ENCODE measurements at places on chromosomes 12 and 14. TPM values are rescaled to one million over a fixed set of nuclear protein-coding genes. Genes with fewer than 3 reads are reported as not detected.

The TEX52 gene
- total RNA-seq, result not detected

The RNF34 gene
- 39.9 TPM for total RNA-seq

The NGB gene
- total RNA-seq, result not detected

The GALNT16 gene
- total RNA-seq, result 9.6 TPM

The DDN gene
- 0.65 TPM for total RNA-seq

The TAS2R7 gene
- not detected for total RNA-seq

DNA sequence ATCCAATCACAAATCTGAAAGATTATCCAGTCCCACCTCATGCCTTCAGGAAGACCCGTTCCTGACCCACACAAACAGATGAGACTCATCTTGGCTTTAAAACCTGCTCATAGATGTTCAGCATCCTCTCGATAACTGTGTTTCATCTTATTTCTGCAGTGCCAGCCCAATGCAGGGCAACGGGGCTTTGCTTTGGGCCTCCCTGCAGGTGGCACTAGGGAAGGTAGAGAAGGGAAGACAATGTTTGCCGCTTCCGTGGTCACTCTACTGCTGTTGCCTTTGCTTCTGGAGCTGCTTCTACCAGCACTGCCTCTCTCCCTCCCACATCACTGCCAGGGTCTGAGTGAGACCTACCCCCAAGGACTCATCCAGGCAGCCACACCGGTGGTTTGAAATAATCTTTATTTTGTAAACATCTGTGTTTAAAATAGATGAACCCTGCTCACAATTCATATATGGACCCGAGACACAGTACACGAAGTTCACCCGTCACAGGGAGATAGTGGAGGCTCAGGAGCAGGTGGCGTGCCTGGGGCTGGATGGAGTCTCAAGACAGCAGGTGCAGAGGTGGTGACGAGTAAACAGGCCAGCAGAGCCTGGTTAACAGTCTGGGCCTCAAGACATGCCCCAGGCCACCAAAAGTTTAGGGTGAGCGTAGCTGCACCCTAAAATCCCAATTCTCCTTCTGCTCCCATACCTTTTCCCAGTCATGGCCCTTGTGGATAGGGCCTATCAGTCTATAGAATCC, 3.1 kb upstream of the GPX2 start:
- no peak for DNase-seq

GRCh38 chr12:130783110-130783715, 55.8 kb downstream of the STX2 start:
- no peak for DNase-seq

DNA sequence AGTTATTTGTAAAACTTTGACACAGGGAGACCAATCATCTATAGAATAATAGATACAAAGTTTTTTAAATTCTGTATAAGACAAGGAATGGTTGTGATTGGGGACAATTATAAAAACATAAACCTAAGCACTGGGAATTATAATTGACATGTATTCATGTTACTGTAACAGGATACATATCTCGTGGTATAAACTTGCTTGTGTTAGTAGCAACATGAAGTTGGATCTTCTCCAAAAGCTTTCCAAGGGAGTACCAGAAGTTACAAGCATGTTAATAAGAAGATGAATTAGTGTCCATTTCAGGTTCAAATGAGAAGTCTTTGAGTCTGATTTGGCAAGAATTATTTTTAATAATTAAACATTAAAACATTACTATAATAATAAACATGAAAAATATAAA, 42.2 kb downstream of the CDKL1 start:
- DNase-seq, result no peak

DNA sequence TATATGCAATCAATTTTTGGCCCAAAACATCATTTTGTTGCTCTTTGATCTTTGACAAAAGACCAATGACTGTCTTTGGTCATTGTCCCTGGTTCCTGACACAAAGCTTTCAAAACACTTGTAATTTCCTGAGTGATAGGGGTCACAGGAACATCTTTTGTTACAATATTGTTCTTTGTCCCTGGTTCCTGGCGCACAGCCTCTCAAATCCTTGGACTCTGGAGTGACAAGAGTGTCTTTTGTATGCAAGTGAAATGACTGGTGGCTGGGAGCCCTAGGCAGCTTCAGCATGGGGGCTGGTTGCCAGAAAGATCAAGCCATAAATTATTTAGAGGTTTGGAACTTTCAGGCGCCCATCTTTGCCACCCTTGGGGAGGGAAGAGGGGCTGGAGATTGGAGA, 53.9 kb downstream of the DNAH10 start:
- no peak for DNase-seq

DNA sequence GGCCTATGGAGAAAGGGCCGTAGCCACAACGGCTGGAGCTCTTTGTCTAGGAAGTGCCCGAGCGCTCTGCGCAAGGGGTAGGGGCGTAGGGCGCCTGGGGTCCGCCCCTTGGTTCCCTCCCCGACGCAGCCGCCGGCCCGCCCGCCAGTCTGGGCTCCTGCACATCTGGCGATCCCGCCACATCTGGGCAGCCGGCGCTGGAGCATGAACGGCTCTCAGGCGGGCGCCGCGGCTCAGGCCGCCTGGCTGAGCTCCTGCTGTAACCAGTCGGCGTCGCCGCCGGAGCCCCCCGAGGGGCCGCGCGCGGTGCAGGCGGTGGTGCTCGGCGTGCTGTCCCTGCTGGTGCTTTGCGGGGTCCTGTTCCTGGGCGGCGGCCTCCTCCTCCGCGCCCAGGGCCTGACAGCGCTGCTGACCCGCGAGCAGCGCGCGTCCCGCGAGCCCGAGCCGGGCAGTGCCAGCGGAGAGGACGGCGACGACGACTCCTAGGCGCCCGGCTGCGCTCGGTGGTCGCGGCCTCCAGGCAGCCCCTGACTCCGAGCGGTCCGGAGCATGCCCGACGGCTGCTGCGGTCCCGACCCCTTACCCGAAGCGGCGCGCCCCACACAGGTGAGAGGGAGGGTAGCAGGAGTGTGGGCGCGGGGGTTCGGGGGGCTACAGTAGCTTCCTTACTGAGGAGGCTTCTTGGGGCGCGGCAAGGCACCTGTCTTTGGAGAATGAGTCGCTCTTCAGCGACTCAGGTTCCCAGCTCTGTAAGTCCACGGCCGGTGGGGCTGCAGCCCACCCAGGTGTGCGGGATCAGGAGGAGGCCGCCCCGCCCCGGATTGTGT, at the start of gene SMIM41:
Gene SMIM41 (plus strand): TSS at position 129 of the 827 bp plus-strand sequence. CDS start 76 bp downstream, at position 205.
- DNase-seq, result no peak

GRCh38 chr14:103522649-103523574, at the start of gene CKB:
CKB (minus strand) TSS chr14:103522830; CDS start chr14:103522493, 337 bp downstream.
- no peak for DNase-seq

- DNase-seq, result no peak
Measured at GRCh38 chr12:1716215-1716862, 25.5 kb downstream of the ADIPOR2 start.

DNA sequence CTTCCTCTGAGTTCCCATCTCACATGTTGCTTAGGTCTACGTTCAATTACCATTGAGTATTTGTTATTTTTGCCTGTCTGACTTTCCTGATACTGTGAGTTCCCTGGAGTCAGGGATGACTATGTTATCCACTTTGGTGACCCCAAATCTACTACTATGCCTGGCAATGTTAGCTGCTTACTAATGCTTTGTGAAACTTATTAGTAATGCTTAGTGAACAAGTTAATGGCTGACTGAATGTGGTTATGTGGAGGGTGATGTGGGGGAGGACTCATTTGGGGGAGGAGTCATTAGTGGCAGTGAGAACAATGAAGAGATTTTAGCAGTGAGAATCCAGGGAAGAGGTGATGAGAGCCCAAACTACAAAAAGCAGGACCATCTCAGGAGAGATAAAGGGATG, 121.6 kb downstream of the KTN1 start:
- no peak for DNase-seq

DNA sequence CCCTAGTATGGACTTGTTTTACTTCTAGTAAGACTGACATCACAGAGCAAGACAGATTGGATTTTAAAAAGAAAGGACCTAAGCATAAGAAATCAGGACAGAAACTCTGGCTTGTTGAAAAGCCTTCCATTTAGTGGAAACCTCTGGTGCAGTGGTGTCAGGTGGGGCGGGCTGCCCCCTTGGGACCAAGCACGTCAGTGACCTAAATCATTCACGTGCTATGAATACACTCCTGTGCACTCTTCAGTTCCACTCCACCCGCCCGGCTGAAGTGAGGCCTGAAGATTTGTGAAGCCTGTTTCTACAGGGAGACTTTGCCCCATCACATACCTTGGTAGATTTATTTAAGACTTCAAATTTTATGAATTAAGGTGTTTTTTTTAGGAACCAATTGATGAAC, 58.2 kb upstream of the STRN3 start:
- DNase-seq, result no peak

DNA sequence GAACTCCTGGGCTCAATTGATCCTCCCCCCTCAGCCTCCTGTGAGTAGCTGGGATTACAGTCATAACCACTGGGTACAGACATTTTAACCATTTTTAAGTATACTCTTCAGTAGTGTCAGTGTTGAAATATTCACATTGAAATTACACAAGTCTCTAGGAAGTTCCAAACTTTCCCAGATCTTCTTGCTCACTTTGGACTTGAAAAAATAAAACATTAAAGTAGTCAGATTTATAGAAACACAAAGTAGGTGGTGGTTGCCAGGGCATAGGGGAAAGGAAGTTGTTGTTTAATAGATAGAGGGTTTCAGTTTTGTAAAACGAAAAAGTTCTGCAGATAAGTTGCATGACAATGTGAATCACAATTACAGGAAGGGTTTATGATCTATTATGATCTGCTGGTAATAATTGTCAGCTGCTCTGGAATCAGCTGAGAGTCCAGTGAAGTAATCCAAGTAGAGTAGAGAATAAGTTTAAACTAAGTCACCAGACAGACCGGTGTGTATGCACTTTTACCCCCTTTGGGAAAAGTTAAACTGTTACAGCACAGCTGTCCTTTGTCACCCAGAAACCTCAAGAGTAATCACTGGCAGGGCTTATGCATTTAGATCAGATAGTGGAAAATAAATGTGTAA, 27.4 kb downstream of the PCNX1 start:
- DNase-seq, result no peak

DNA sequence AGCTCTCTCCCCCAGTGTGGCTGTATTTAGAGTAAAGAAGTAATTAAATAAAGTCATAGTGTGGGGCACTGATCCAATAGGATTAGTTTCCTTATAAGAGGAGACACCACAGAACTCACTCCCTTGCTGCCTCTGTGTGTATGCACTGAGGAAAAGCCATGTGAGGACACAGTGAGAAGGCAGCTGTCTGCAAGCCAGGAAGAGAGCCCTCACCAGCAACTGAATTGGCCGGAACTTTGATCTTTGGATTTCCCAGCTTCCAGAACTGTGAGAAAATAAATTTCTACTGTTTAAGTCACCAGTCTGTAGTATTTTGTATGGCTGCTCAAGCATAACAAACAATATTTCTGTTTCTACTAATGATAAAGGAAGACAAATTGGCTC, 368.7 kb upstream of the PRICKLE1 start:
- no peak for DNase-seq

GRCh38 chr14:103890821-103891666, 37.2 kb upstream of the TDRD9 start:
- no peak for DNase-seq

- no peak for DNase-seq
Measured at GRCh38 chr14:94392510-94392935, 4.1 kb upstream of the SERPINA1 start.

DNA sequence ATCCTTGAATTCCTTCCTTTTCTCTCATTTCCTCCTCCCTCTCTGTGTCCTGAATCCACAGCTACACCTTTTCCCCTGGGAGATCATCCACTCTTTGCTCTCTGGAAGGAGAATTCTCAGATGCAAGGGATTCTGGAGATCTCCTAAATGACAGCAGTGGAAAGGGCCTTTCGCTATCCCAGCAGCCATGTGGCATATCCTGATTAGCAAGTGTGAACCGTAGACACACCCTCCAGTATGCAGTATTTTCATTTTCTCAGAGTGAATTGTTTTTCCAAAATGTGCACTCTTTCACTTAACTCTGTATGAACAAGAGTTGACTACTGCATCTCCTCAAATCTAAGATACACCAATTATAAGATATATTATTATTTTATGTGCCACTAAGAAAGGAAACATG, 6.0 kb downstream of the GARIN2 start:
- no peak for DNase-seq

DNA sequence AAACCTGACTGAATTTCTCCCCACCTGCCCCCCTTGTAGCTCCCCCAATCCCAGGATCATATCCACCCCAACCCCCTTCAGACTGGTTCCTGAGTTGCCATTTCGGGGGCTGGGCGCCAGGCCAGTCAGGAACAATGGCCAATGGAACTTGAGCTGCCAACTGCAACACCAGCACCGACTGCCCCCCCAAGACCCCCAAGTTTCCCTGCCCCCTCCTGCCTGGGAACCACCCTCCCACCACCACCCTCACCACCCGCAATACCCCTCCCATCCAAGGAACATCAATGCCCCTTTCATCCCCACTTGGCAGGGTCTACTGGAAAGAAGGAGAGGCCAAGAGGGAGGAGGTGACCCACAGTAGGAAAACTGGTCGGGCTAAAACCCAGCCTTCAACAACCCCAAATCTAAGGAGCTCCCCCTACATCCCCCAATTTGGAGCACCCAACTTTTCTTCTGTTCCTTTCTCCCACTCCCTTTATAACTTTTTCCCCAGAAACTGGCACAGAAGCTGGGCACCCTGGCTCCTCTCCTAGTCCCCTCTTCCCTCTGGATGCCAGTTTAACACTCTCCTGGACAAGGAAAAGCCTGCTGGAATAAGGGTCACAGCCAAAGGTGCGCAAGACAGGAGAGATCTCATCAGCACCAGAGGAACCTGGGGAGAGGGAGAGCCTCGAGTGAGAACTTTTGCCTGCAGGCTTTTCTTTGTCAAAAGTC, 1.6 kb upstream of the NDRG2 start:
- DNase-seq, result no peak

- DNase-seq, result no peak
Measured at GRCh38 chr14:79530555-79530954, 680.7 kb downstream of the DIO2 start.

GRCh38 chr14:53947094-53947445, 9.6 kb downstream of the BMP4 start:
- no peak for DNase-seq

GRCh38 chr12:58086006-58086405, 144.6 kb downstream of the ATP23 start:
- DNase-seq, result no peak

DNA sequence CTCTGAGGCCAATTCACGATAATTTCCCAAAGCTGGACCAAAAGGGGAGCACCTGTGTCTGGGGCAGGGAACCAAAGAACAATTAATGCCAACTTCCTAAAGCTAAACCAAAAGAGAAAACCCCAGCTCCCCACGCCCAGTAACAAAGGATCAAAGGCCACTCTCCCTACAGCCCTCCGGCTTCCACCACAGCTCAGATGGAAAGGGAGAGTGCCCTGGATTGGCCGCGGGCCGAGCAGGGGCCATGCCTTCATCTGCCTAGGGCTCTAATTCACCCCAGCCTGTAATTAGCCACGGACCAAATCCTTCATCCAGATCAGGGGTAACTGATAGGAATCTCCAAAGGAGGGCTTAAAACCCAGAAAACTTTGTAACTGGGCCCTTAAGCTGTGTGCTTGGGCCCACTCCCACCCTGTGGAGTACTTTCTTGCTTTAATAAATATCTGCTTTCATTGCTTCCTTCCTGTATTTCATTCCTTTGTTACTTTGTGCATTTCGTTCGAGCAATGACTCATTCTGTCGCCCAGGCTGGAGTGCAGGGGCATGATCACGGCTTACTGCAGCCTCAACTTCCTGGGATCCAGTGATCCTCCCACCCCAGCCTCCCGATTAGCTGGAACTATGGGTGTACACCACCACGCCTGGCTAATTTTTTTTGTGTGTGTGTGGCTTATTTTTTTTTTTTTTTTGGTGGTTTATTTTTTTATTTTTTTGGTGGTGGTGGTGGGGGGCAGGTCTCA, 65.5 kb upstream of the PPP4R3A start:
- no peak for DNase-seq

Data from omental fat pad (tissue), 4 donors.